ENCODE measurements at places on chromosomes 1 and 21.

DNA sequence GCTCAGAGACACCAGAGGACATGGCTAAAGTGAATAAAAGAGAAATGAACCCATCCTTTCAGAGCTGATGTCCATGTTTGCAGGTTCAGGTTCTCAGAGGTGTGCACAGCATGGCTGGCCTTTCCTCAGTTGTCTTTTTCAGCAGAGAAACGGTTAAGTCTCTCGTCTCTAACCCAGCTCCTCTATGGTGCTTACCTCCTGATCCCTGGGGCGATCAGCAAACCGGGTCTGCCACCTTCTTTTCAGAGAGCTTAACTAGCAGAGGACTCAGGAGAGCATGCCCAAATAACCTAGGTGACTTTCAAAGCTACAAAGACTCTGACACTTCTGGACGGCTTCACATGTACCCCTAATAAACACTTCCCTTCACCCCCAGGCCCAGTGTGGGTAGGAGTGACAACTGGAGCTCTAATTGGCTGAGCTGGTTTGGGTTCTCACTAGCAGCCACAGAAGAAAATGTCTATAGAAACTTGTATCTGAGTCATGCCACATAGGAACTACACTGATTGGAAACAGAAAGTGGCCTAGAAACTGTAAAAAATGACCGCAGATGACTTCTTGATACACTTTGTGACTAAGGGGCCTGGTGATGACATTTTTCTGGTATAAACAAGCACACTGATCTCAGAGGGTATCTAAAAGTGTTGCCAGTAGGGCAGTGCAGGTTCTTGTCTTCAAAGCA is at the start of gene AIM2:
Gene AIM2 (minus strand): TSS at position 329 of the 682 bp plus-strand sequence. CDS start 3,267 bp downstream, outside the sequence.
- no peak for DNase-seq

GRCh38 chr1:156357977-156358376 is 11.0 kb upstream of the RHBG start:
- no peak for DNase-seq

GRCh38 chr1:38334930-38335592 is 288.5 kb upstream of the POU3F1 start:
- no peak for DNase-seq

GRCh38 chr1:240116831-240117769 is 25.4 kb downstream of the FMN2 start:
- peak; percentile 39 for DNase-seq

DNA sequence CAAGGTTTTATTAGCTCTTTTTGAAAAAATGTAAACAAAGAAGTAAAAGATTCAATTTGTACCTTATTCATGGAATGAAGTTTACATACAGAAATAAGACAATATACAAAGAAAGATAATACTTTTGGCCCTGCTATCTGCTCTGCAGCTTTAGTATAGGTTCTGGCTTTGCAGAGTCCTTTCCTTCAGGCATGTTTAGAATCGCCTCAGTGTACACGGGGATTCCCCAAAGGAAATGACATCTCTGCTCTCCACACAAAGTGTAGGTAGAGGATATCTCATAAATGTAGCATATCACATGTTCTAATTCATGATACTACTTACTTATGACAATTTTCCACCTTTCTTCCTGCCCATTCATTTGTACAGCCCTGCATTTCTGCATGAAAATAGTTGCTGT is 222.6 kb upstream of the DPYD start:
- DNase-seq = no peak

- DNase-seq = no peak
Measured at GRCh38 chr21:18155508-18156193, 89.0 kb upstream of the CHODL start.

- no peak for DNase-seq
Measured at GRCh38 chr1:219537223-219537631, 75.7 kb downstream of the ZC3H11B start.

GRCh38 chr1:84347271-84347931 is 45.9 kb downstream of the SAMD13 start:
- no peak for DNase-seq

GRCh38 chr1:93905734-93906133 is 3.5 kb downstream of the GCLM start:
- no peak for DNase-seq

DNA sequence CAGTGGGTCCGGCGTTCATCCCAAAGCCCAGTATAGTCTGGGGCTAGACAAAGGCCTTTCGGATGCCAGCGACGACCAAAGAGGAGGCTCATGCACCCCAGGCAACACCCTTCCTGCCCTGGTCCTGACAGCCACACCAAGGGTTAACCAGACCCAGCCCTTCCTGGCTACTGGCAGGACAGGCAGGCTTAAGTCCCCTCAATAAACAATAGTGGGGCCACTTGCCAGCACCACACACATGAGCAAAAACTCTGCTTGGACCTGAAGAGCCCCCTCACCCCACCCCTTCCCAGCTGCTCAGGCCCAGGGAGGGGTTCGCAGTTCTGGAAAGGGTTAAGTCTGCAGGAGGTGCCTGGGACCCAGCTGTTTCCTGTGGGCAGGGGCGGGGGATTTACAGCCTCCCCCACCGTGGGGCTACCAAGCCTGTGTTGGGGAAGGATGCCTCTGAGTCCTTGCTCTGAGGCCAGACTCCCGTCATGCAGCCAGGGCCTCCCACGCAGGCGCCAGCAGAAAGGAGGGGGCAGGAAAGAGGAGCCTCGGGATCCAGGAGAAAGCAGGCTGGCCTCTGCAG is 18.2 kb downstream of the PHLDA3 start:
- DNase-seq = no peak

DNA sequence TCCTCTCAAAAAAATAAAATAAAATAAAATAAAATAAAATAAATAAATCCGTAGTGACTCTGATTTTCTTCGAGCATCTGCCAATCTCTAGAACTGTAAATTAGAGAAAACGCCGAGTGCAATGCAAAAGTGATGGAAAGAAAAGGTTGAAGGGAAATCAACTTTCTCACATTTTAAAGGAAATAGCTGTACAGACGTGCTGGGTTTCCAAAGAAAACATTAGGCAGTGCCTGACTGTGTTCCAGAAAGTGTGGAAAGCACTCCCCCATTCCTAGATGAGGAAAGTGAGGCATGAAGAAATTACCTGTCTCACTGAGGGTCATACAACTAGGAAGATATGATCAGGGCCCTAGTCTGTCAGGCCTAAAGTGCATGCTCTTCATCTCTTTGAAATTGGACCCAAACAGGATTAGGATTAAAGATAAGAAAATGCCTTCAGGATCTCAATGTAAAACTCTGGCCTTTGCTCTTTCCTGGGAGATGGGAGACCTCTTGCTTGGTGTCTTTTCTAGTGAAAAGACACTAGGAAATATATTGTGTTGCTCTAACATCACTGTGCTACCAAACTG is 1.8 kb upstream of the PTPN14 start:
- DNase-seq = no peak

DNA sequence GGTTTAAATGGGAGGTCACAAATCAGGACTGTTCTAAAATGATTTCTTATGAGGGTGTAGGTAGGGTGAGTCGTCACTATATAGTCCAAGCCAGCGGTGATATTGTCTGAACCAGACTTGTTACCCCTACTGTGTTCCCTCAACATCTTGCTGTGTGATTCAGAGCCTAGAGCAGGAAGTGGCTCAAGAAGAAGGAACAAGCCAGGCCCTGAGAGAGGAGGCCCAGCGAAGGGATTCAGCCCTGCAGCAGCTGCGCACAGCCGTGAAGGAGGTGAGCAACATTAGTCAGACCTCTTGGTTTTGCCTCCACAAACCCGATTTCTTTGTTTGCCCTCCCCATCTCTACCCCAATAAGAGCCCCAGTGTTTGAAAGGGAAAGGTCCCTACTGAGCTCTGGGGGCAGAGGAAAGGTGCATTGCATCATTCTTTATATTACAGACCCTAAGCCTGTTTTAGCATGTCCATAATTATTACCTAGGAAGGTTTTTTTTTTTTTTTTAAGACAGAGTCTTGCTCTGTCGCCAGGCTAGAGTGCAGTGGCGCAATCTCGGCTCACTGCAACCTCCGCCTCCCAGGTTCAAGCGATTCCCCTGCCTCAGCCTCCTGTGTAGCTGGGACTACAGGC is 5.0 kb upstream of the SH3BGRL3 start:
- no peak for DNase-seq

GRCh38 chr1:50858761-50859160 is 101.3 kb downstream of the FAF1 start:
- no peak for DNase-seq

DNA sequence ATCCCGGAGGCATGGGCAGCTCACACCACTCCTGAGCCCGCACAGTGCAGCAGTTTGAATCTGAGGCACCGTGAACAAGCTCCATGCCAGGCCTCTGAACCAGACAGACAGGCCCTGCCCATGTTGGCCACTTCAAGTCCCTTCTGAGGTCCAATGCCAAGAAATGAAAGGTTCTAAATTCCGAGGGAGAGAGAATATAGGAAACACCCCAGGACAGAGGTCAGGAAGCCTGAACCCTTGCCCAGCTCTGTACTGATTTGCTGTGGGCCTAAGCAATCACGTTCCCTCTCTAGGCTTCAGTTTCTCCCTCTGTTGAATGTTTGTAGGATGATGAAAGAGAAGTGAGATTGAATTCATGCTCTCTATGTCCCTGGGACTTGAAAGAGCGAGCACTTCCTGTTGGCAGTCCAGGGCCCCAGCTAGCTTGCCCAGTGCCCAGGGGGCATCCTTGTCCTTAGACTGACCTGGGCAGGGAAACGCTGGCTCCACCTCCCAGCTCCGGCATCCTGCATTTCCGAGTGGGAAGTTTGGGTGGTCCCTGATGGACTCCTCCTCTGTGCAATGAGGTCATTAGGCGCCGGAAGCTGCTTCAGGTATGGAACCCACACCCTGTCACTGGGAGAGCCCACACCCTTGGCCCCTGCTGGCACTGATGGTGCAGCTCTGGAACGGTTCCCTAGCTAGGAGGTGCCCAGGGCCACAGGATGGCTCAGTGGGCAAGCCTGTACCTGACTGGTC is 242.4 kb upstream of the TMEM51 start:
- no peak for DNase-seq

DNA sequence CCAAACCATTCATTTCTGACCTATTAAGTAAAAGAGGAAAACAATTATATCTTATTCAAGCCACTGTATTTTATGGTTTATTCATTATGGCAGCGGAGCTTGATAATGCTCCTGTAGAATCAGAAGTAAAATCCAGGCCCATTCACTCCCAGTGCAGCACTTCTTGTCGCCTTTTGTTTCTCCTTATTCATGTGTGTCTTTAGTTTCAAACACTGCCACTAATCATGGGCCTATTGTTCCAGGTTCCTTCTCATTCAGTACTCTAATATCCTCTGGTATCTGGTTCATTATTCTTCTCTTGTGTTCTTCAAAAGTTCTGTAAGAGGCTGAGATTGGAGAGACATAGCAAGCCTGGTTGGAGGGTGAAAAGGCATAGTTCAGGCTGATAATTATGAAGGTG is 218.3 kb downstream of the LRRIQ3 start:
- DNase-seq = no peak

DNA sequence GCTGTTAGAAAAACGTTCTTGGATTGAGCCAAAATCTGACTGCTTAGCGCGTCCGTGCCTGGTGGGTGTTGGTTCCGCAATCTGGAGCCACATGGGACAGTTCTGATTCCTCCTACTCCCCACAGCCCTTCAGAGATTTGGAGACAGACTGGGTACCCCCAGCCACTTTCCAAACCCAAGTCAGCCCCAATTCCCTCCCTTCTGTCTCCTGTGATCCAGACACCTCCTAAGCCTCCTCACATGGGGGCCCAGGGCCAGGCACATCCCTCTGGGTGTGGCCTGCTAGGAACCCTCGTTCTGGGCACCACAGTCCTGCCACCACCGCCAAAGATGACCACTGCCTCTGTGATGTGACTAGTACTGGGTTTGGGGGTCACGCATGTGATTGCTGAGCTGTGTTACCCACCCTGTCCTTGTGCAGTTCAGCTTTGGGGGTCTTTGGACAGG is 4.8 kb downstream of the PLA2G5 start:
- no peak for DNase-seq

- no peak for DNase-seq
Measured at GRCh38 chr1:209870151-209870831, 42.5 kb downstream of the UTP25 start.

GRCh38 chr21:36323032-36323431 is 3.0 kb downstream of the MORC3 start:
- DNase-seq = no peak

DNA sequence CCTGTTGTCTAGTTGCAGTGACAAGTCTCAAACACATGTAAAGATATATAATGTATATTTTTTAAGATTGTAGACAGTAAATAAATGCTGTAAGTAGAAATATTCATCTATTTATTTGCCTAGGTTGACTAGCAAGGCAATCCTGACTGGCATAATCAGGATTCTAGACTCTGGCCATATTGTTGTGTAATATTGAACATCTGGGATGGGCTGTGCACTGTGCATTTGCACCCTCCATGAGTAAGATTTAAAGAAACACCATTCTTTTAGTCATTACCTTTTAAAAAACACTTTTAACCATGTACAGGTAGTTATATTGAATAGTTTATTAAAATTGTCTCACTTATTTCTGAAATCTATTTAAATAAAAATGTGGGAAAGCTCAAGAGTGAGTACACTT is 32.4 kb downstream of the RASAL2 start:
- no peak for DNase-seq

- peak; percentile 100 for DNase-seq
Measured at GRCh38 chr1:39105061-39105840, 79.1 kb downstream of the NDUFS5 start.
